Ovary (tissue), 10 donors: ENCODE measurements at places on chromosomes 12 and 14.

DNA sequence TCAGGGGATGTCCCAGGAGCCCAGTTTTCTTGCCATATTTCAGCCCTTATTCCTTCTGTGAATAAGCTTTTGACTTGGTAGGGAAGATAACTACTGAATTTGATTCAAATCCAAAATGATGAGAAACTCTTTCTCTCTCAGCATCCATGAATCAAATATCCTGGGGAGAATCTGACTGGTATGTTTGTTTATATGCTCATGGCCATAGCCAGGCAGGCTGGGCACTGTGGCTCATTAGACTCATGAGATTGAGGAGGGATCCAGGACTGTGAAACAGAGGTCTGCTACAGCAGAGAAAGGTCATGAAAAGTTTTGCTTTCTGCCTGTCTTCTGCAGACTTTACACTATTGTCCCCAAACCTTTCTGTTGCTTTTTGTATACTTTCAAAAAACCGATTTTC lies 346.4 kb upstream of the ATP2B1 start:
- no peak for DNase-seq

DNA sequence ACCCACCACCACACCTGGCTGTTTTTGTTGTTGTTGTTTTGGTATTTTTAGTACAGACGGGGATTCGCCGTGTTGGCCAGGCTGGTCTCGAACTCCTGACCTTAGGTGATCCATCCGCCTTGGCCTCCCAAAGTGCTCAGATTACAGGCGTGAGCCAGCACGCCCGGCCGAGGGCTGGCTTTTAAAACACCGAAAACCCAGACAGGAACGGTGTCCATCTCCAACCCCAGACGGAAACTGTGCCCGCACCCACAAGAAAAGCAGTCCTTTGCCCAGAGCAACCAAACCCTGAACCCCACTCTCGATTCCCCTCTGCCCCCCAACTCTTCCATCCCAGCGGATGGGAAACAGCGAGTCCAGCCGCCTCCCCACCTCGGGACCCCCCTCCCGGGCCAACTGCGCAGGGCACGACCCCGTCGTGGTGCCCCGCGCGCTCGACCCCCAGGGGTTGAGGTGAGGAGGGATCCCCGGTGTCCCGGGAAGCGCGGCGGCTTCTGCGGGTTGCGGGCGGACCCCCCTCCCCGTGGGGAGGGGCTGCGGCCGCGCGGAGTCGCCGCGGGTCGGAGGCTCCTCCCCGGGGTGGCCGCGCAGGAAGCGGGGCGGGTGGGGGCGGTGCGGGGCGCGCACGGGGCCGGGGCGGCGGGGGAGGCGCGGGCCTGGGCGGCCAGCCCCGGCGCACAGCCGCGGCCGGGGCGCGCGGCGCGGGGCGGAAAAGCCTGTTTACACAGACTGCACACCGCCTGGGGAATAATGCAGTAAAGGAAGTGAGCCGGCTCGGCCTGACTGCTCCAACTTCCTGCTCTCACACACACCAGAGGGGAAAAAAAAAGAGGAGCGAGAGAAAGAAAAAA lies at the start of gene ELK3:
TSS of gene ELK3 (plus strand) at position 651 of the 851 bp plus-strand sequence.
- DNase-seq, result peak; percentile 62

GRCh38 chr14:99503848-99504453 lies 22.7 kb downstream of the CCNK start:
- DNase-seq, result no peak

- DNase-seq, result no peak
Observed at GRCh38 chr14:68913516-68913915, 65.6 kb downstream of the ACTN1 start.

- no peak for DNase-seq
Observed at GRCh38 chr14:88929656-88930436, 105.4 kb downstream of the TTC8 start.

GRCh38 chr12:98612696-98613334 lies 19.3 kb downstream of the SLC25A3 start:
- no peak for DNase-seq

GRCh38 chr12:49689785-49690184 lies 17.4 kb downstream of the FMNL3 start:
- no peak for DNase-seq

- DNase-seq, result no peak
Observed at GRCh38 chr12:93197067-93197593, 180.6 kb upstream of the NUDT4 start.

GRCh38 chr12:44503329-44503728 lies 372.8 kb downstream of the NELL2 start:
- no peak for DNase-seq

- DNase-seq, result no peak
Observed at GRCh38 chr12:25384893-25385248, 134.1 kb upstream of the KRAS start.

DNA sequence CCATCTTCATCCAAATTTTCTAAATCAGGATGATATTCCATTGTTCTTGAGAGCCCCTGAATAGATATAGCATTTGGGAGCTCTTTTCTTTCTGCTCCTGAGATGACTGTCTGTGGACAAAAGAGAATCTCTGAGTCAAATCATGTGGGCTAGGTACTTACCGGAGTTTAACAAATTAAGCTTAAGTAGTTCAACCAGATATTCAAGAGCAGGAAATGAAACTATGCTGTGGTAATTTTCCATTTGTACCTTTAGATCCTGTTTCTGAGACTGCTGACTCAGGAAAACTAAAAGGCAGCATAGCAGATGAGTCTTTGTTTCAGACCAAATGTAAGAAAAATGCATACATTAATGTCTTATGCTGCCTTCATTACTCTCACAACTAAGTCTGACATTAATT lies at the start of gene CLEC7A:
TSS of gene CLEC7A (minus strand) at position 158 of the 400 bp plus-strand sequence. CDS start at position 41, 117 bp downstream.
- no peak for DNase-seq

GRCh38 chr14:83912032-83912642 lies 1617.8 kb upstream of the FLRT2 start:
- no peak for DNase-seq

DNA sequence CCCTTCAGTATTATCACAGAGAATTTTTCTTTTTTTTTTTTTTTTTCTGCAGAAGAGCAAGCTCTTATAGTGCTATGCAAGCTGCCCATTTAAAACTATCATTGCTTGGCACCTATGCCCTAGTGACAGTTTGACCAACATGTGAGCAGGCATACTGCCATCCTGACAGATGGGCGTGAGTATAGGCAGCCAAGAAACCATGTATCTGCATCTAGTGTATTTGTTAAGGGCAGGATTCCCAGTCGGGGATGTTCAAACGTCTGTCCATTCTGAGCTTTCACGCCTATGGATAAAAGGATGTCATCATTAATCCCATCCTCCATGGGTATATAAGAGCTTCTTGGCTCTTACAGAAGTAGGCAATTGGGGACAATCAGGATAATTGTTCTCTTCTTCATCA lies 8.8 kb downstream of the VRK1 start:
- no peak for DNase-seq

- DNase-seq, result no peak
Observed at GRCh38 chr14:75927564-75928087, 54.2 kb downstream of the TGFB3 start.

DNA sequence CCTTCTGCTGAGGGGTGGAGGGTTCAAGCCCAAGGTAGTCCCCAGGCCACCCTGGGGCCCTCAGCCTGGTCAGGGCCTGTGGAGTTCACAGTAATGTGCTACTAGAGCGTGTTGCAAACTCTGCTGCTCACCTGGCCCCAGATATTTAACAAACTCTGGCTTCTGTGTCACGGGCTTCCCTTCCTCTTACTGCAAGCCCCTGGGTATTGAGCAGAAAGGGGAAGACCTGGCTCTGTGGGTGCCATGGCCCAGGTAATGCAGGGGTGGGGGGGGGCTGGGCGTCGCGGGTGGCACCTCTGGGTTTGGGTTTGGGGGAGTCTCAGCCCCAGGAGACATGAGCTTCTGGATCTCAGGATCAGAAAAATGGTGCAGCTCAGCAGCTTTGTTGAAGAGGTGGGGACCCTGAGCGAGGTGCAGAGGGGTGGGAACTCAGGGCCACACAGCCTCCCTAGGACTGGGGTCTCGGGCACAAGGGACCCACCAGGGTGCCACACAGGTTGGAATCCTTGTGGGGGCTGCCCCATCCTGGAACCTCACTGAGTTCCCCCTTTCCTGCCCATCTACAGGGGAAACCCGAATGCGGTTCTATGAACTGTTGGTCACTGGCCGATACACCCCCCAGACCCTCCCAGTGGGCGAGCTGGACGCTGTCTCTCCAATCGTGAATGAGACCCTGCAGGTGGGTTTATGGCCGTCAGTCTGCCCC lies 4.0 kb downstream of the SETD1B start:
- no peak for DNase-seq

GRCh38 chr14:38238332-38238731 lies 17.6 kb downstream of the CLEC14A start:
- no peak for DNase-seq

DNA sequence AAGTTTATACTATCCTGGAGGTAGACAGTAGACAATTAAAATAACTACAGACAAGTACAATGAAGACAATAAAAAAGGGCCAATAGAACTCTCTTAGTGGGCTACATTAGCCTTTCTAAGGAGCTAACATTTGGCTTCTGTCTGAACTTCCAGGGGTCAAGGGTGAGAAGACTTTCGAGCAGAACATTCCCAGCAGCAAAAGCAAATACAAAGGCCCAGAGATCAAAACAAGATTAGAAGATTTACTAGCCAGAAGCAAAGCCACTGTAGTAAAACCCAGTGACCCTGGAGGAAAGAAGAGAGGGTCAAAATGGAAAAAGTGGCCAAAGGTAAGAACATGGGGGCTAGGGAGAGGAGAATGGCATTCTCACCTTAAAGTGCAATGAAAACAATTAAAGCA lies 63.2 kb downstream of the ATP2B1 start:
- DNase-seq, result no peak

DNA sequence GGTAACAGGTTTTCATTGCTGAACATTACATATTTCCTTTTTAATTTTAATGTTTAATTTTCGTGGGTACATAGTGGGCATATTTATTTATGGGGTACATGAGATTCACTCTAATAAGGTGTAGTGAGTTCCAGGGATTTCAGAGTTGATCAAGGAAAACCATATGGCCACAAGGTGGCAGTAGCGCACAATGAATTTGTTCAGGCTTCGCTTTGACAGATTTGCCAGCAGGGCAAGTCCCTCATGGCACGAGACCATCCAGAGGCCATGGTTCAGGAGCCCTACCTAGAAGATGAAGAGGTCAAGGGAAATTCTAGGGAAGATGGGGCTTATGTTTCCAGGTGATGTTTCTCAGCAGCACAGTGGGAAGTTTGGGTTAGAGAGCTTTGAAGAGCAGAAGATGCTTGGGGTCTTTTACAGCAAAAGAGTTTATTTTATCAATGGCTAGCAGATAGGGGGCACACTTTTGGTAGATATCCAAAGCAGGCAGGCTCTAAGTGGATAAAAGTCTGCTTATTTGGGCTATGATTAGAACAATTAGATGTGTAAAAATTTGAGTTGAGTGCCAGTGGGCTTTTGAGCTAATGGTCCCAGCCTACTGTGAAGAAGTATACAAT lies 1004.4 kb downstream of the AACS start:
- no peak for DNase-seq

- DNase-seq, result no peak
Observed at GRCh38 chr14:60760644-60761364, 26.2 kb downstream of the MNAT1 start.

DNA sequence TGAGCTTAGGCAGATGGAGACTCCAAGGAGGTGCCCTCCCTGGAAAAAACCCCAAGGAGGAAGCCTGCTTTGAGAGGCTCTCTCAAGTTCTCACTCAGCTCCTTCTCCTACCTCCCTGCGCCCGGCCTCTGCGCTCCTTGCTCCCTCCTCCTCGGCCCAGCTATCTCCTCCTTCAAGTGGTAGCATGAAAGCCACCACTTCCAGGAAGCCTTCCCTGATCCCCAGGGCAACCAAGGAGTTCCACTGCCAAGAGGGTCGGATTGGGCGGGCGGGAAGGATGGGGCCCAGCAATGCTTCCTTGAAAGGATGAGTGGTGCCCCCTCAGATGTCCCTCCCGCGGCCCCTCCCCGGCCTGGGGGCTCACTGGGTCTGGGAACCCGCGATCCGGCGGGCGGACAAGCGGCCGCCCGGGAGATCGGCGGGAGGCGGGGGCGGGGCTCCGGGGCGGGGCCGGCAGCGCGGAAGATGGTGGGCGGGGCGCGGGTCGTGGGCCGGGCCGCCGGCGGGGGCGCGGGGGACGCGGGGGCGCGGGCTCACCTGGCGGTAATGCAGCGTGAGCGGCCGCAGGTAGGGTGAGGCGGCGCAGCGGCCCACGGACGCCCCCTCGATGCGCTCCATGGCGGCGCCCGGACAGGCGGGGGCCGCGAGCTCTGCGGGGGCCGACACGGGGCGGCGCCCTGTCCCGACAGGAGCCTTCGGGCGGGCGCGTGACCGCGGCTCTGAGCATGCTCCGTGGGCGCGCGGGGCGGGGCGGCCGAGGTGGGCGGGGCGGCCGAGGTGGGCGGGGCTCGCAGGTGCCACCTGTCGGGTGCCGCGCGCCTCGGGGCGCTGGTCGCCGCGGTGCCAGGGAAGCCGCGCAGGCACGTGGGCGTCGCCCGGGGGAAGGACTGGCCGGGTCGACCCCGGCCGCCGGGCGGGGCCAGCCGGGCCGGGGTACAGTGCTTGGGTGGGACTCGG lies at the start of gene NUDT14:
TSS of gene NUDT14 (minus strand) at position 721 of the 957 bp plus-strand sequence. CDS start at position 618, 103 bp downstream.
- DNase-seq, result peak; percentile 79

GRCh38 chr12:125455556-125455955 lies 390.3 kb downstream of the AACS start:
- no peak for DNase-seq
